ENCODE measurements at places on chromosomes 13 and 19.
A peak's percentile ranks its signal among the peaks of the same experiment; 100 is the strongest.

GRCh38 chr13:41075034-41075433 lies 13.7 kb downstream of the WBP4 start:
- DNase-seq, result peak; percentile 29

DNA sequence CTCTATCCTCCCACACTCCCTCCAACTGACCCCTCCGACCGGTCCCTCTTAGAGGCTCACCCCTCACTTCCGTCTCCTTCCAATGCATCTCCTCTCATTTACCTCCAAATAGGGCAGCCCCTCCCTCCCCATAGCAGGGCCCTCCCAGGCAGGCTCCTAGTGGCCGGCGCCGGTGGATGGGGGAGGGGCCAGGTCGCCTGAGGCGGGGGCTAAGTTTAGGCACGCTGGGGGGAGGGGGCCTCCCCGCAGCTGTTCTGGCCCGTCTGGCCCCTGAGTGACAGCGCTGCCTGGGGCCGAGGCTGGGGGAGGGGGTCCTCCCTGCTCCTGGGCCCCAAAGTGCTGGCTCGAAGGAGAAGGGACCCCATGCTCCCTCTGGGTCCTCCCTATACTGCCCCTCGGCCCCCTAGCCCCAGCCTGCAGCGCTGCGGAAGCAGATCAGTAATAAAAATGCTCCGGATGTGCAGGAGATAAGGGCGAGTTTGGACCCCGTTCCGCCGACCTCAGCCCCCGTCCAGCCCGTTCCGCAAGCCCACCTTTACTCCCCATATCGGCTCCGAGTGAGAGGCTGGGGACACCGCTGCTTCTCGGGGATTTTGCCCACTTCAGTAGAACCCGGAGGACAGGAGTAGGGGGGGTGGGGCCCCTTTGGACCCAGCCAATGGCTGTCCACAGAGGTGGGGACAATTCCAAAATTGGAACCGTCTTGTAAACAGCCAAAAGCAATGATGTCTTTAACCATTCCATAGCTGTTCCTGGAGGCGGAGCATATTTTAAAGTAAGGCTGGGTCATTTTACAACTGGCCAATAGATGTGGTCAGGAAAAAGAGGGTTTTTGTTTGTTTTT lies 4.0 kb downstream of the RTN2 start:
- DNase-seq, result peak; percentile 71

- DNase-seq, result no peak
Observed at GRCh38 chr13:46613409-46614049, 60.6 kb downstream of the LRCH1 start.

DNA sequence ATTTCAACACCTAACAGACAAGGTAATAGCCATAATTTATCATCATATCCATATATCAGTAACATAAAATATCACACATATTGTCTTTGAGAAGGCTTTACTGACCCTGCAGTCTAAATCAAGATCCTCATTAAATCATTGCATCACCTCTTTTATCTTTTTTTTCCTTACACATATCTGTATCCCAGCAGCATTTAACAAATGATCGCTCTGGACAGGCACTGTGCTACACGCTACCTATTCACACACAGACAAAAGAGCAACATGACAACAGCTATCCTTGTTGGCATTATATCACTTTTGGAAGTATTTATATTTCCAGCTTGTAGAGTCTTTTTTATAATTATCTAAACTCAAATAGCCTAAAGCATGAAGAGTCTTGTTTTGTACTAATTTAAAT lies 73.3 kb upstream of the NBEA start:
- DNase-seq, result no peak

DNA sequence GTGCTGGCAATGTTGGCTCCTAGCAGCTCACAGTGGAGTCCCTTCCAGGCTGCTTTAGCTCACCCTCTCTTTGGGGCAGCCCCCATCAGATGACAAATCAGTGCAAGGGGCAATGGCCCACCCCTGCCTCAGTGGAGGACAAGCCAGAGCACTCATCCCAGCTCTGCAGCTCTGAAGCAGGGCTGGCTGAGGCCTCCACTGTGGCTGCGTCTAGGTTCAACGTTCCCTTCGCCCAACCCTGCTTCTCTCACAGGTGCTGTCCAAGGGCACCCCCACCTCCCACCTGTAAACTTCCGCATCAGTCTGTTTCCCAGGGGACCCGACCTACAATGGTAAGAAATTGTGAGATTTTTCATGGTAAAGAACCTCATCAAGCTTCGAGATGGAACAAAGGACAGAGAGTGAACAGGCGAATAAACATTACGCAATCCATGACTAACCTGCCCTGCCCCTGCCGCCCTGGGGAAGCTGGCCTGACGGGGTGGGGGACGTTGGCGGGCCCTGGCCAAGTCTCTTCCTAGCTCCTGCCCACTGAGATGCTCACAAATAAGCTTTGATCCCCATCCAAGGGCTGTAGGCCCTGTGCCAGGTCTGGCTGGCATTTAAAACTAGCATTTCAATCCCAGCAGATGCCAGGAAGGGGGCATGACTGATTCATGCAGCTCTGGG lies 40.5 kb downstream of the DZIP1 start:
- DNase-seq, result no peak

DNA sequence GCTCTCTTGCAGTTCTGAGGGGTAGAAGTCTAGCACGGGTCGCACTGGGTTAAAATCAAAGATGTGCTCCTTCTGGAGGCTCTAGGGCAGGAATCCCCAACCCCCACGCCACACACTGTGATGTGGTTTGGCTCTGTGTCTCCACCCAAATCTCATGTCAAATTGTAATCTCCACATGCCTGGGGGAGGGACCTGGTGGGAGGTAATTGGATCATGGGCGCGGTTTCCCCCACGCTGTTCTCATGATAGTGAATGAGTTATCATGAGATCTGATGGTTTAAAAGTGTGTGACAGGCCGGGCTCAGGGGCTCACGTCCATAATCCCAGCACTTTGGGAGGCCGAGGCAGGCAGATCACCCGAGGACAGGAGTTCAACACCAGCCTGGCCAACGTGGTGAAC lies 26.6 kb upstream of the CALM3 start:
- DNase-seq, result peak; percentile 27

DNA sequence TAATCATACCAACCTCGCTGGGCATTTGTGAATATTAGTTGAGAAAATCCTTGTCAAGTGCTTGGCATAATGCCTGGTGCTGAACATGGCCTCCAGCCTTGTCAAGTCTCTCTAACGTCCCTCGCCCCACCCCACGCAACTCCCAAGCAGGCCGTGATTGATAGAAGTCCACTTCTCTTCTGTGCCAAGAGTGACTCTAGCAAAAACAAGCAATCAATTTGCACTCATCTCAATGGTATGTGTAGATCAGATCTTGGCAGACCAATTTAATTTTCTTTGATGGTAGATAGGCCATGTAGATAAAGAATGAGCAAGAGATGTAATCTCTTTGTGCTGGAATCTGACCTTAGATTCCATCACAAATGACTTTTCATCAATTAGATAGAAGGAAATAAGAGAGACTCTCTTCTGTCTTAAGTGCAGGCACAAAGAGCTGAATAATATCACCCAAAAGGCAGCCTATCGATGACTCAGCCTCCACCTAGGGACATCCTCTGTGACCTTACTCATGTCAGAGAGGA lies 31.0 kb upstream of the KATNAL1 start:
- DNase-seq, result peak; percentile 77

GRCh38 chr19:18657590-18658365 lies 20.9 kb downstream of the KLHL26 start:
- peak; percentile 37 for DNase-seq

GRCh38 chr13:54953786-54954185 lies 1925.2 kb downstream of the OLFM4 start:
- no peak for DNase-seq

DNA sequence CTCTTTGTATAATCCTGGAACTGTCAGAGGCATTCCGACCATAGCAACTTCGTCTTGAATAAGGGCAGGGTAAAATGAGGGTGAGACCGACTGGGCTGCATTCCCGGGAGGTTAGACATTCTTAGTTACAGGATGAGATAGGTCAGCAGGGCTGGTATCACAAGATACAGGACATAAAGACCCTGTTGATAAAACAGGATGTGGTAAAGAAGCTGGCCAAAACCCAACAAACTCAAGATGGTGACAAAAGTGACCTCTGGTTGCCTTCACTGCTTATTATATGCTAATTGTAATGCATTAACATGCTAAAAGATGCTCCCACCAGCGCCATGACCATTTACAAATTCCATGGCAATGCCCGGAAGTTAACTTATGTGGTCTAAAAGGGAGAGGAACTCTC lies 27.7 kb upstream of the MBNL2 start:
- DNase-seq, result peak; percentile 58

DNA sequence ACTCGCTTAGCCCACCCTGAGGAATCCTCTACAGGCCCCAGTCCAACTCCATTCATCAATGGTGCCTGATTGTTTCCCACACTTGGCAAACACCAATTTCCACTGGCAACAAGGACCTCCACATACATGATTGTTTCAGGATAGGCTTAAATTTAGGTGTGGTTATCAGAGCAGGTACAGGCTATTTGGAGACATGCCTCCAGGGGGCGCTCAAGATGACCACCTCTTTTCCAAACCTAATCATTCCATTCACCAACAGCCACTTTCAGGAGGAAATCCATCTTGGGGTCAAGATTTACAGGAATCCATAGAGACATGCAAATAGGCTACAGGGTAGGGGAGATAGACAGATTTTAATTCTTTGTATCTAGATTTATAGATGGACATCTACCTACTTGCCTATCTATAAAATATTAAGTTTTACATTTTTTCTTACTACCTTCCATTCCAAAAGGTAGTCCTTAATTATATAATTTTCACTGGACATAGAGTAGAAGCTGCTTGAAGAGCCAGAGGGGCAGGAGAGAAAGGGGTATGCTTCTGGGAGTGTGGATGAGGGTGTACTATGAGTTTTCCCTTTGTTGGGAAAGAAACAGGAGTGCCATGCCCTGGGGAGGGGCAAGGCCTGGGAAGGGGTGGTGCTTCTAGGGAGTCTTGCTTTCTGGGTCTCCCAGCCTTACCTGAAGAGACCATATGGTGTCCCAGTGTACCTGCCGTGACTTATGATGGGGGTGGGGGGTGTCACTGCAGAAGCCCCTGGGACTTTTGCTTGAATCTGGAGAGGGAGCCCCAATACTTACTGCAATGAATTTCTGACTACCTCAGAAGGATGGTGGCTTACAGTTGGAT lies 14.1 kb upstream of the PCDH8 start:
- DNase-seq, result no peak

- DNase-seq, result no peak
Observed at GRCh38 chr19:6417713-6418561, 6.7 kb downstream of the KHSRP start.

DNA sequence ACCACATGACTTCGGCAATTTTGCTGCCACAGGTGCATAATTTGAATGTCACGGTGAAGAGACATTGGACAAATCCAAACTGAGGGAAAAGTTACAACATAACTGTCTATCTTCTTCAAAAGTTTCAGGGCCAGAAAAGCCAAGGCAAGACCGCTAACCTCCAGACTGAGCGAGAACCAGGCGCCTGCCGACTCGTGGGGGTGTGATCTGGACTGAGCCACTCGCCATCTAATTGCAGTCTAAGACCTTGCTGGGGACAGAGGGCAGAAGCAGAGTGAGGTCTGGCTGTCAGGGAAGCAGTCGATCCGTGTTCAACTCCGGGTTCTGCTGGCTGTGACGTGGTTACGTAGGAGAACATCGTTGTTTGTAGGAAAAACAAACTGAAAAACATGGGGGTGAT lies 88.6 kb downstream of the SPACA7 start:
- no peak for DNase-seq

DNA sequence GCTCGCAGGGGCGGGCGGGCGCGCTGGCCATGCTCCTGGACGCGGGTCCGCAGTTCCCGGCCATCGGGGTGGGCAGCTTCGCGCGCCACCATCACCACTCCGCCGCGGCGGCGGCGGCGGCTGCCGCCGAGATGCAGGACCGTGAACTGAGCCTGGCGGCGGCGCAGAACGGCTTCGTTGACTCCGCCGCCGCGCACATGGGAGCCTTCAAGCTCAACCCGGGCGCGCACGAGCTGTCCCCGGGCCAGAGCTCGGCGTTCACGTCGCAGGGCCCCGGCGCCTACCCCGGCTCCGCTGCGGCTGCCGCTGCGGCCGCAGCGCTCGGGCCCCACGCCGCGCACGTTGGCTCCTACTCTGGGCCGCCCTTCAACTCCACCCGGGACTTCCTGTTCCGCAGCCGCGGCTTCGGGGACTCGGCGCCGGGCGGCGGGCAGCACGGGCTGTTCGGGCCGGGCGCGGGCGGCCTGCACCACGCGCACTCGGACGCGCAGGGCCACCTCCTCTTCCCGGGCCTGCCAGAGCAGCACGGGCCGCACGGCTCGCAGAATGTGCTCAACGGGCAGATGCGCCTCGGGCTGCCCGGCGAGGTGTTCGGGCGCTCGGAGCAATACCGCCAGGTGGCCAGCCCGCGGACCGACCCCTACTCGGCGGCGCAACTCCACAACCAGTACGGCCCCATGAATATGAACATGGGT lies 599 bp downstream of the ZIC2 start:
- DNase-seq, result no peak

DNA sequence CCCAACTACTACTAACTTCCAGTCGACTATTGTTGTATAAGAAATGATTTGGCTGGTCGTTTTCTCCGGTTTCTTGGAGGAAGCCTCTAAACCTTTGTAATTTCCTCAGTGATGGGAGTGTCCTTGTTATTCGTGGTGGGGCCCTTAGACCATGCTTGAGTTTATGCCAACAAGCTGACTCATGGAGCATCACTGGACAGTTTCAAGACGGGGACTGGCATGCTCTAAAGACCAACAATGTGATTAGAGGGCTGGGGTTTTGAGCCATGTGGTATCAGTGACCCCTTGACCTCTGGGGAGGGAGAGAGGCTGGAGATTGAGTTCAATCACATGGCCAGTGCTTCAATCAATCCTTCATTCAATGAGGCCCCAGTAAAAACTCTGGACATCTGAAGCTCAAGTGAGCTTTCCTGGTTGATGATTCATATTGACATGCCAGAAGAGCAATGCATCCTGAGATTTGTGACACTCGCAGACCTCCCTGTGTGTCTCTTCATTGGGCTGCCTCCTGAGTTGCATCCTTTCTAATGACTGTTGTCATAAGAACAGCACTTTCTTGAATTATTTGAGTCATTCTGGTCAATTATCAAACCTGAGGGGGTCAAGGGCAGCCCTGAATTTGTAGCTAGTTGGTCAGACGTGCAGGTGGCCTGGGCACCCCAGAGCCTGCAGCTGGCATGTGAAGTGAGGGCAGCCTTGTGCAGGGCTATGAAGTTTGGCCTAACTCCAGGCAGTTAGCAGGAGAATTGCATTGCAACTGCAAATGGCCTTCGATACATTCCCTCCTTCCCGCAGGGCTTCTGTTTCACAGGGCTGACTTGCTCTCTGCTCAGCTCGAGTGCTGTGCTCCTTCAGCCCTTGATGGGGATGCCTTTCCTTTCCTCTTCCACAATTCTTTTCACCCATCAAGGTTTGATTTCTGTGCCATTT lies 246.5 kb downstream of the FGF9 start:
- DNase-seq, result no peak

- DNase-seq, result no peak
Observed at GRCh38 chr13:23350009-23350408, 83.5 kb downstream of the SACS start.

GRCh38 chr13:78192716-78193115 lies 274.1 kb upstream of the EDNRB start:
- peak; percentile 48 for DNase-seq

Measured in fibroblast of skin of right quadriceps (primary cell).